ENCODE measurements at places on chromosomes 3 and 15.
A peak's percentile ranks its signal among the peaks of the same experiment; 100 is the strongest.

DNA sequence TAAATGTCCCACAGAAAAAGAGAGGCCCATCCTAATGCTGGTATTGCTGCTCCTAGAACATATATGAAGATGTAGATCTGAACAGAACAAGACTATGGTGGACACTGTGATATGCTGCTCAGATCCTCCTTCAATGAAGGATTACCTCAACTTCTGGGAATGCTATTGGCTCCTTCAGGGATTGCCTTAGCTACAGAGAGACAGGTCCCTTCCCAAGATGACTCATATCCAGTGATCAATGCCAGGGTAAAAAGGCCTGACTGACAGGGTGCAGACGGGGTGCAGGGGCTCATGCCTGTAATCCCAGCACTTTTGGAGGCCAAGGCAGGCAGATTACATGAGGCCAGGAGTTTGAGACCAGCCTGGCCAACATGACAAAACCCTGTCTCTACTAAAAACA is 20.5 kb upstream of the STAG1 start:
- no peak for DNase-seq

GRCh38 chr3:22704571-22705354 is 498.4 kb upstream of the UBE2E2 start:
- no peak for DNase-seq

DNA sequence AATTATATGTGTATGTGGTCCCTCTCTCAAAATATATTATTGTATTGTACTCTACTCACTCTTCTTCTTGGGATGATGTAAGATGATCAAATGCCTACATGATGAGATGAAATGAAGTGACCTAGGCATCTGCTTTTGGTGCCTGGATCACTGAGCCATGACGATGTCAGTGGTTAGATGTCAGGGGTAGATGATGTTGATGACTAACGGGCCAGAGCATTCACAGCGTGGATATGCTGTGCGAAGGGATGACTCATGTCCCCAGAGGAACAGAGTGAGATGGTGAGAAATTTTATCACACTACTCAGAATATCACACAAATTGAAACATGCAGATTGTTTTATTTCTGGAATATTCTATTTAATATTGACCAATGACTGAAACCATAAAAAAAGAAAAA is 233.9 kb upstream of the CADM2 start:
- DNase-seq, result peak; percentile 46

- peak; percentile 75 for DNase-seq
Measured at GRCh38 chr15:39426552-39427532, 154.0 kb upstream of the THBS1 start.

- no peak for DNase-seq
Measured at GRCh38 chr3:17544632-17545031, 197.8 kb downstream of the TBC1D5 start.

DNA sequence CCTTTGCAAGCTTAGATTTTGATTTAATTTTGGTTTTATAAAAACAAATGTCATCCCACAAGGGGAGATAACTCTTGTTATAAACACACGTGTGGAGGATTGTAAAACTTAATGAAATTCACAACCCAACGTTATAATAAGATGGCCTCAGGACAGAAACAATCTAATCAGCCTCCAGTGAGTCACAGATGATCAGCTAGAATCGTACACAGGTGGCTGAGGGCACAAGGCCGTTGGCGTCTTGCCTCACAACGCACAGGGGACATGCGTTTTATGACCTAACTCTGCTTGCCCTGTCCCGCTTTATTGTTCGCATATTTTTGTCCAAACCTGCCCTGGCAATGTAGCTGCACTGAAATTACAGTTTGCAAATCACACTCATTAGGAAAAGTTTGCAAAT is 121.9 kb upstream of the PDZRN3 start:
- no peak for DNase-seq

DNA sequence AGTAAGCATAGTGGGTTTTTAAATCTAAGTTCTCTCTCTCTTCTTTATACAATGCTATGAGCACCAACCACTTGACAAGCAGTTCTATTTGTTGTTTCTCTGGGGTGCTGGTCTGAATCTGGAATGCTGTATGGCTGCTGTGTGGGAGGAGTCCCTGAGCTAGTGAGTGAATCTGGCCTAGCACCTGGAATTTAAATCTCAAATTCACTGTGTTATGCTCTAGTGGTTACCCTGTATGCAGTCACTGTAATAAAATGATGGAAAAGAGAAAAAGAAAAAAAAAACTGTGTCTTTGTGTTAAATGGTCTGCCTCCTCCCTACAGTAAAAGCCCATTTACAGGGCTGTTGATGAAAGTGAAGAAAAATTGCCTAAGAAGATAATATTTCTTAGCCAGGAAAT is 155.0 kb downstream of the ATP8B4 start:
- DNase-seq, result no peak

GRCh38 chr15:67135494-67135893 is 70.1 kb downstream of the SMAD3 start:
- no peak for DNase-seq

DNA sequence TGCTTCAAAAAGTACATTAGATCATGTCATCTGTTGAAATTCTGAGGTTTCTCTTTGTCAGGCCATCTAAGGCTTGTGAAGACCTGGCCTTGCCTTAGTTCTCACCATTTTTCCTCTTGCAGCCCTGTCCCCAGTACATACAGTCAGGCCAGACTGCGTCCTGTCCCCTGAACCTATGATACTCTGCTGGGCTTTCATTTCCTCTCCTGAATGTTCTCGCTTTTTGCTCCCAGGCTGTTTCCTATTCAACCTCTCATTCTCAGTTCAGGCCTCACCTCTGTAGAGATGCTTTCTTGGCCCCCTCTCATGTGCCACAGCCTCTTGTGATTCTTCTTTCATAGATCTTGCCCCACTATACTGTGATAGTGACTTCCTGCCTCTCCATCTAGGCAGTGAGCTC is 648.8 kb upstream of the KCNMB2 start:
- no peak for DNase-seq

GRCh38 chr3:59777667-59778077 is 727.8 kb upstream of the CFAP20DC start:
- DNase-seq, result no peak

- no peak for DNase-seq
Measured at GRCh38 chr3:59996056-59996455, 946.2 kb upstream of the CFAP20DC start.

DNA sequence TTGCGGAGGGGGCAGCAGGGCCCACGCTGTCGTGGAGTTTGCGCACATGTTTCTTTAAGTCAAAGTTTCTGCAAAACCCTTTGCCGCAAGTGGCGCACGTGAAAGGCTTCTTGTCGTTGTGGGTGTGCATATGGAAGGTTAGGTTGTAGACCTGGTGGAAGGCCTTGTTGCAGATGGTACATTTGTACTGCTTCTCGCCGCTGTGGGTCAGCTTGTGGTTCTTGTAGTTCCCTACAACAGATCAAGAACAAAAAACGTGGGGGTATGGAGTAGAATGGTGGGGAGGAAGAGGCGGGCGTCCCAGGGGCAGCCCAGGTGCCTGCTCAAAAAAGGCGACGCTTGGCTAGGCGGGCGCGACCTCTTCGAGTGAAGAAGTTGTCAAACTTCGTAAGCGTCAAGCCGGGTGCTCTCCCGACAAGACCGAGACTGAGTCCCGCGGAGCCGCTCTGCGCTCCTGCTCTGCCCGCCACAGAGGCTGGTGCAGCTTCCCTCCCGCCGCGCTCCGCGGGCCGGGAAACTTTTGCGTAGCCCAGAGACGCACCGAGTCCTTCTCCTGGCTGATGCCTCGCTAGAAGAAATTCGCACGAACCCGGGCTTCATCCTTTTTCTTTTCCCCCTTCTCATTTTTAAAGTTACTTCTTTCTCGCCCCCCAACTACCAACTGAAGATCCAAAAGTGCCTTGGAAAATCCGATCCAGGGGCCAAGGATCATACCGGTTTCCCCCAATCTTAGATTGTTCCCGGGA is 3.1 kb downstream of the FEZF2 start:
- DNase-seq, result no peak

DNA sequence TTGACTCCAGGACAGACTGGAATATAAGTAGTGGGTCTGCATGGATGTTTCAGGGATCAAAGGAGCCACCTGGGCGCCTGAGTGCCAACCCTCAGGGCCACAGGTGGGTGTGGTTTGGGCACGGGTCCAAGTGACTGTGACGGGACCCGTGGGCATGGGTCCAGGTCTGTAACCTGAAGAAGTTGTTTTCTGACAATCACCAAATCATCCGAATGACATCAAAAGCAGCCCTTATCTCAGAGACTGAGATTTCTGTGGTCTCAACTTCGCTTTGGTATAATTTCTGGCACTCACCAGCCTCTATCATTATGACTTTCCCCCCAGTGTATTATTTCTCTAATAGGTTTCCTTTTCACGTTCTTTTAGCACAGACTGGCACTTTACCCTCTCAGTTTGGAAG is 24.4 kb downstream of the RLBP1 start:
- DNase-seq, result no peak

- no peak for DNase-seq
Measured at GRCh38 chr3:107416886-107417285, 39.6 kb downstream of the CCDC54 start.

DNA sequence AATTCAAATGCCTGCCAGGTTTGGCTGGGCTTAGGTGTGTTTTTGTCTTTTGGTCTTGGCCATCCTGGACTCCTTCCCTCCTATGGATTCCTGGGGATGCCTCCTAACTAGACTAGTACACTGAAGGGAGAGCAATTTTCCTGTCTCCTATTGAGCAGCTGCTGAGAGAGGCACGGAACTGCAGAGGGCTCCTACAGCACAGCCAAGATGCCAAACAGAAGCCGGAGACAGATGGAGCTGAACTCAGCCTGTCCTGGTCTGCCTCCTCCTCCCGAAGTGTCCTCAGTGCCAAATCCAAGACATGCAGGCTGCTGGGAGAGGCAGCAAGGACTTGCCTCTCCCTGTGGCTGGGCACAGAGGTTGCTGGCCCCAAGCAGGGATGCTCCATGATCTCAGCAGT is 256.6 kb upstream of the PROK2 start:
- no peak for DNase-seq

DNA sequence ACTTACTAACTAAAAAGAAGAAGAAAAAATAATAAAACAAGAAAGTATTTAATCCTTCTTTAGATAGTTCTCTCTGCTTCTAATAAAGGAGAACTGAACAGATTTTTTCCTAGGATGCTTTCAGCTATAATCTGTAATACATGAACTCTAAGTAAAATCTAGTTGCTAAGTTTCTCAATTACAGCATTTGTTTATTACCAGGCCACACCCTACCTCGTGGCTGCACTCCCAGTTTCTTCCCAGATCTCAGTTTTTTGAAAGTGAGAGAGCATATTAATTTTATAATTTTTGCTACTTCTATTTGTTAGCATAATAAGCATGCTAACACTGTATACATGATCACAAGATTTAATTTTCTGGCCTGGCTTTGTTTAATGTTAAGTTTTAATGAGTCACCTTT is 258.3 kb downstream of the IL5RA start:
- no peak for DNase-seq

DNA sequence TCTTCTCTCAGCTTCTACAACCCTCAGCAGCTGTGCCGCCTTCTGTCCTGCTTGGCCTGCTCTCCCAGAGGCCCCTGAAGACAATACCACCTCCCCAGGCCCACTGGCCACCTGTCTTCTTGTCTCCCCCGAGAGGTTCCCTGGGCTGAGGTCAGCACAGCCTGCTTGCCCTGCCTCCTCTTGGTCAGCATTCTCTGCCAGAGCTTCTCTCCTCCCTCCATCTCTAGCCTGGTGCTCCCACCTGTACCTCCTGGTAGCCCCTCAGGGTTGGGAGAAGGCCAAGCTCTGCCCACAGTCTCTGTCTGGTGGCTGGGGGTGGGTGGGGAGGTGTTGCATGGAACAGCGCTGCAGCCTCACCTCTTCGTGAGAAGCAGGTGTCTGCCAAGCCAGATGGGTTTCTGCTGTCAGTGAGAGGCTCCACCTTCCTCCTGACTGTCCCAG is 5.6 kb upstream of the ISLR start:
- DNase-seq, result no peak

DNA sequence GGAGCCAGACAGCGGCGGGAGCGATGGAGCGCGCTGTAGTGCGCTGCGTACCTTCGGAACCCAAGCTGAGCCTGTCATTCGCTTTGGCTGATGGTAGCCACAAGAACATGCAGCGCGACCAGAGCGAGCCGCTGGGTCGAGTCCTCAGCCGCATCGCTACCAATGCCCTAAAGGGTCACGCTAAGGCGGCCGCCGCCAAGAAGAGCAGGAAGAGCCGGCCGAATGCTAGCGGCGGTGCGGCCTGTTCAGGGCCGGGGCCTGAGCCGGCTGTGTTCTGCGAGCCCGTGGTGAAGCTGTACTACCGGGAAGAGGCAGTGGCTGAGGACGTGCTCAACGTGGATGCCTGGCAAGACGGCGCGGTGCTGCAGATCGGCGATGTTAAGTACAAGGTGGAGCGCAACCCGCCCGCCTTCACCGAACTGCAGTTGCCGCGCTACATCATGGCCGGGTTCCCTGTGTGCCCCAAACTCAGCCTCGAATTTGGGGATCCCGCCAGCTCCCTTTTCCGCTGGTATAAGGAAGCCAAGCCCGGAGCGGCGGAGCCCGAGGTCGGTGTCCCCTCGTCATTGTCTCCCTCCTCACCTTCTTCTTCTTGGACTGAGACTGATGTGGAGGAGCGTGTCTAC is 498 bp downstream of the PDE12 start:
- DNase-seq, result peak; percentile 38

GRCh38 chr15:39501366-39502081 is 79.4 kb upstream of the THBS1 start:
- DNase-seq, result no peak

DNA sequence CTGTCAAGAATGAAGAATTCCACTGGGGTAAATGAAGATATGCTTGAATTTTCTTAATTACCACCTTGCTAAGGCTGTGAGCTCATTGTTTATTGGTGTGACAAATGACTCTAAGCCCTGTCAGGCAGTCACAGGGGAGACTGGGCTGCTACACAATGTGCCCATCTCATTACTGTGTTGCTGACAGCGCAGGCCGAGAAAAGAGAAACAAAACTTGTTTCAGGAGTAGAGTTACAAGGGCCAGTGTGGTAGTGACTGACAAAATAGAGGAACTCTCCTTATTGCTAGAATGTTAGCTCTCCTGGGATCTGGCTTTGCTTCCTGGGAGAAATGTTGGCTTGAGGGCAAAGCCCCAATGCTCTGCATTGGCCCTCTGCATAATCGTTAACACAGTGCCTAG is 130.4 kb upstream of the CRBN start:
- peak; percentile 0 for DNase-seq

GRCh38 chr3:184371570-184372018 is 6.4 kb downstream of the THPO start:
- peak; percentile 81 for DNase-seq

- DNase-seq, result no peak
Measured at GRCh38 chr3:7194071-7194835, 333.3 kb downstream of the GRM7 start.

GRCh38 chr3:176807938-176808337 is 389.3 kb downstream of the TBL1XR1 start:
- DNase-seq, result no peak

- DNase-seq, result no peak
Measured at GRCh38 chr3:64082961-64083541, 59.8 kb upstream of the PSMD6 start.

DNA sequence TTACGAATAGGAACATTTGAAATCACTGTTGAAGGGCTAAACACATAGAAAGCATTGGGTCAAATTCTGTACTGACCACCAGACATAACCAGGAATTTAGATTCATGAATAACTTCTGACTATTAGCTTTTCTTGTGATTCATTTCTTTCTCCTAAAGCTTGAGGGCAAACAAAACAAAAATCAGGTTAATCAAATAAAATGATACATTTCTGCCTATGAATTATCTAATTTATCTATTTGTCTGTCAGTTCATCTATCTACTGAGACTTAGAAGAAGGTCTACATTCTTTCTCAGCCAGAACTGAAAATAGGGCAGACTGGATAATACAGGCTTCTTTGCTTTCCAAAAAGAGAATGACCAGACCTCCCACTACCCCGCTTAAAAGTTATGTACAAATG is 65.9 kb upstream of the ST3GAL6 start:
- no peak for DNase-seq

GRCh38 chr15:38560456-38560926 is 4.1 kb downstream of the RASGRP1 start:
- peak; percentile 36 for DNase-seq
